ENCODE measurements at places on chromosomes 2 and 18. TPM values are rescaled to one million over a fixed set of nuclear protein-coding genes. Genes with fewer than 3 reads are reported as not detected.

Gene PKDCC
- total RNA-seq, result 107 TPM

Gene ERICH2
- total RNA-seq, result 17.0 TPM

Gene GPR155
- 3.3 TPM for total RNA-seq

Gene RTP5
- total RNA-seq, result 0.09 TPM

DNA sequence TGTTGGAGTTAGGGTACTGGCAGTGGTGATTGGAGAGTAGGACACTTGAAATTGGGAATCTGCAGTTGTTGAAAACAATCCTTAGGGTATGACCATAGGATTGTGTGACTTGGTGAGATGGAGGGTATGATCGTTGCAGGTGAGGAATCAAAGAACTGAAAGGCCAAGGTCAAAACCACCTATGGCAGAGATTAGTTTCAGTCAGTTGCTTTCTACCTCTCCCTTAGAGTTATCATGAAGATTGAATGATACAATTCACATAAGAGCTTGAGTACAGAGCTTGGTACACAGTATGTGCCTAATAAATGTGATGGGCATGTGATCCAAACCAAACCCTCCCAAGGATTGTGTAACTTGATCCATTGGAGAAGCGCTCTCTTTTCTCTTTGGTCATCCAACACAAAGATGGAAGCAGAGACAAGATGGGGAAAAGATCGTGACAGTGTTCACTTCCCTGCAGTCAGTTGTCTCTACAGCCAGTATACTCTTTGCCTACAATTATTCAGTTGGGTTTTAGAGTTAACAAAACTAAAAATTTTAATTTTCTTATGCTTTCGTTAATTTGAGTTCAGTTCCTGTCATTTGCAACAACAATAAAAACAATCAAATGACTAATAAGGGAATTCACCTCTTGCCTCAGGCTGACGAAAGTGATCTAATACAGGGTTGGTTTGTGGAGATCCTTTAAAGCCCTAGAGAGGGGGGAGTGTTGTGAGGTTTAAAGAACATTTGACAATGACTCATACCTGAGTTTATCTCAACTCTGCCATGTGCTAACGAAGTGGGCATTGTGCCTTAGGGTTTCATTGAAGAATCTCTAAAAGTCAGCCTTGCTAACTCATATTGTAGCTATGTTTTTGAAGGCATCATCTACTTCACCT is 14.8 kb upstream of the SMAD2 start:
- no peak overlapping the region for H3K4me3 ChIP-seq
- no peak for DNase-seq
- no peak overlapping the region for H3K27ac ChIP-seq
- H3K36me3 ChIP-seq, result no peaks in the 10 kb centered on the region
- H3K4me1 ChIP-seq, result no peaks in the 10 kb centered on the region
- no peaks in the 10 kb centered on the region for H3K27me3 ChIP-seq

- no peak overlapping the region for H3K4me3 ChIP-seq
- no peaks in the 10 kb centered on the region for H3K4me1 ChIP-seq
- H3K27ac ChIP-seq, result no peak overlapping the region
- no peaks in the 10 kb centered on the region for H3K36me3 ChIP-seq
- no peaks in the 10 kb centered on the region for H3K27me3 ChIP-seq
Measured at GRCh38 chr2:66122516-66122915, 312.4 kb upstream of the MEIS1 start.

DNA sequence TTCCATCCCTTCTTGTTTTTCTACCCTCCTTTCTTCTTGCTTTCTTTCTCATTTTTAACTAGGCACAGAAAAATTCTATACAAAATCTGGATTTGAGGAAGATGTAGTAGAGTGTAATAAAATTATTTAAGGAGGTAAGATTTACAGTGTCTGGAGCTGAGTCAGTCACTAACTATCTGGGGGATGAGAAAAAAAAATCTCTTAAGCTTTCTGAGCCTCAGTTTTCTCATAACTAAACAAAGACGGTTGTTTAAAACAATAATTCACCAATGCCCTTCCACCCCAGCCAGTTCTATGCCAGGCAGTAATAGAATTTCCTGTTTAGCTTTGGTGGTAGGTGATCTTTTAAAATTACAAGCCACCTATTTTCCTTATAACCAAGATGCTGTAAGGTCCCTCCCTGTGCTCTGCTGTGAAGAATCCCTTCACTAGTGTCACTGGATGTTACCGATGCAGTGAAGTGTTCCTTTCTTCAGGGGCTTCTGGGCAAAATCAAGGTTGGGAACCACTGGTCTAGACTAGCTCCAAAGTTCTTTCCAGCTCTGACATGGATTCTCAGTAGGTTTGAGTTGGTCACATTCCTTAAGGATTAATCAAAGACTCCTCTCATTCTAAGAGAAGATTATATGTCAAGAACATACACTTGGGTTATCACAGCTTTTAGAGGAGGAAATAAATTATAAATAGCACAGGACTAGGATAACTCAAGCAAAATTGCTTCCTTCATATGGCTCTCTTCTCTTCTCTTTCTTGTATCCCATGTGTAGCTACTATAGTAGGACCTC is 289.0 kb downstream of the CDH2 start:
- no peak for DNase-seq
- no peaks in the 10 kb centered on the region for H3K27me3 ChIP-seq
- no peak overlapping the region for H3K4me3 ChIP-seq
- no peak overlapping the region for H3K27ac ChIP-seq
- no peaks in the 10 kb centered on the region for H3K36me3 ChIP-seq

DNA sequence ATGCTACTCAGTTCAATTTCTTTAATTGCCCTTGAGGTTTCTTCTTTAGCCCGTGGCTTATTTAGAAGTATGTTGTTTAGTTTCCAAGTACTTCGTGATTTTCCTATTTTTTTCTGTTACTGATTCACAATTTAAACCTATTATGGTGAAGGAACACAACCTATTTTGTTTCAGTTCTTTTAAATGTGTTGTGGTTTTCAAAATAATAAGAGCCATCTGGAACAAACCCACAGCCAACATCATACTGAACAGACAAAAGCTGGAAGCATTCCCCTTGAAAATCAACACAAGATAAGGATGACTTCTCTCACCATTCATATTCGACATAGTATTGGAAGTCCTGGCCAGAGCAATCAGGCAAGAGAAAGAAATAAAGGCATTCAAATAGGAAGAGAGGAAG is 155.2 kb downstream of the GALNT1 start:
- H3K36me3 ChIP-seq, result no peaks in the 10 kb centered on the region
- DNase-seq, result no peak
- no peaks in the 10 kb centered on the region for H3K27me3 ChIP-seq
- no peak overlapping the region for H3K4me3 ChIP-seq

DNA sequence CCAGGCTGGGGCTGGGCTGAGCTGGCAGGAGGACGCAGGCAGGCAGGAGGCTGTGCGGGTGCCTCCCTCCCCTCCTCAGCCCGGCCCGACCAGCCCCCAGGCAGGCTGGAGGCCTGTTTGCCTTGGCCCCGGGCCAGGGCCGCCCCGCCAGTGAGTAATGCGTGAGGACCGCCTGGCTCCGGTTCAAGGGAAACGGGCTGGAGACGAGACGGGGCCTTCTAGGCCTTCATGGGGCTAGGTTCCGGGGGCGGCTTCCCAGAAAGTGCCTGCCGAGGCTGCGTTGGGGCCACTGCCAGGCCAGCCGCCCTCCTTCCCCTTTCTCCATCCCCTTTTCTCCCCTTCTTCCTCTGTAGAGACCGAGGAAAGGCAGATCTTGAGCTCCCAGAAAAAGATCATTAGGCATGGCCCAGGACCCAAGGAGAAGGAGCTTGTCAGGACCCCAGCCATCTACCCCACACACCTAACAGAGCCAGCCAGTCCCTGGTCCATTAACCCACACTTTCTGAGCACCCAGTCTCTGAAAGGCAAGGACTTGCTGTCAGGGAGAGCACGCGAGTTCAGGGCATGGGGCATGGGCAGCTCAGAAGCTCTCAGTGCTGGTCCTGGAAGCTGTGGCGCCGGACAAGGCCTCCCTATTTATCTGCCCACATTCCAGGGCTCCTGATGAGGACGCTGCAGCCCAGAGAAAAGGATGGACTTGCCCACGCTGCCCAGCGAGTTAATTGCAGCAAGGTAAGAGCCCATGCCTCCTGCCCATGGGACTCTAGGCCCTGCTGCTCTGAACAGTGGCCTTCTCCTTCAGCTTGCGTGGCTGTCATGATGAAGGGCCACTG is 48.5 kb downstream of the SMAD7 start:
- no peak overlapping the region for H3K4me3 ChIP-seq
- no peaks in the 10 kb centered on the region for H3K36me3 ChIP-seq
- no peaks in the 10 kb centered on the region for H3K27me3 ChIP-seq
- H3K4me1 ChIP-seq, result peaks cover 12% of the 10 kb centered on the region

DNA sequence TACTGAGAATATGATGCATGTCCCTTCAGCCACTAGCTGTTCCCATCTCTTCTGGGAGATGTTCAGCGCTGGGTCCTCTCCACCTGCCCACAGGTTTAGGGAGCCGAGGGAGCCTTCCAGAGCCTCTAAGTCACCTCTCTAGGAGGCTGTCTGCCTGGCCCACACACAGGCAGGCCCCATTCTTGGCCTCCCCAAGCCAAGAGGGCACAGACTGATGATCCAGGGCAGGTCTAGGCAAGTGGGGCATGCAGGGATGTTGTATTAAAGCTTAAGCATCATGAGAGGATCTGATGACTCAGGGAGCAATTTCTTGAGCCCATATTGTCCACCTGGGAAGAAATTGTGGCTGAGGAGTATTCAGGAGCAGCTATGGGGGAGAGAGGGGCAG is 19.9 kb downstream of the TMSB10 start:
- H3K4me3 ChIP-seq, result no peak overlapping the region
- no peaks in the 10 kb centered on the region for H3K4me1 ChIP-seq
- no peak for DNase-seq
- H3K27ac ChIP-seq, result peak overlapping the region; percentile 26
- no peaks in the 10 kb centered on the region for H3K36me3 ChIP-seq

- DNase-seq, result no peak
- H3K27me3 ChIP-seq, result peaks cover 12% of the 10 kb centered on the region
- H3K27ac ChIP-seq, result no peak overlapping the region
- no peaks in the 10 kb centered on the region for H3K36me3 ChIP-seq
- H3K4me3 ChIP-seq, result no peak overlapping the region
Measured at GRCh38 chr2:97726261-97727064, 13.1 kb downstream of the ZAP70 start.

GRCh38 chr18:7844418-7844817 is 277.3 kb downstream of the PTPRM start:
- no peaks in the 10 kb centered on the region for H3K36me3 ChIP-seq
- H3K27me3 ChIP-seq, result no peaks in the 10 kb centered on the region
- peaks cover 9% of the 10 kb centered on the region for H3K4me1 ChIP-seq
- H3K4me3 ChIP-seq, result no peak overlapping the region
- no peak overlapping the region for H3K27ac ChIP-seq
